ENCODE measurements at places on chromosomes 1 and 21.

- no peak for DNase-seq
Measured at GRCh38 chr1:245688536-245689453, 534.0 kb downstream of the KIF26B start.

DNA sequence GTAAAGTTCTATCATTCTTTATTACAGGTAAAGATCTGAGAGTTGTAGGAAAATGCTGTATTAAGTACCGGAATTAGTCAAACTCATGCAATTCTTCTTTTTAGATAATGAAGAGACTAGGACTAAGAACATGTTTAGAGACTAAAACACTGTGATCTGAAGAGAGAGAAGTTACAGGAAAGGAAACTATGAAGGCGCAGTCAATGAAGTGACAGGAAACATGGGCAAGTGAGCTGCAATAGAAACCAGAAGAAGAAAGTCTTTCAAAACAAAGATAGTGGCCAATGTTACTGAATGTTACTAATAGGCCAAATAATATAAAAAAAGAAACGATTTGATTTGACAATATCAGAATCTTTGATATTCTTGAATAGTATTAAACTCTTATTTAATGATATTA lies 659.4 kb upstream of the RGS18 start:
- no peak for DNase-seq

- DNase-seq = no peak
Measured at GRCh38 chr1:245894843-245895242, 612.2 kb downstream of the SMYD3 start.

DNA sequence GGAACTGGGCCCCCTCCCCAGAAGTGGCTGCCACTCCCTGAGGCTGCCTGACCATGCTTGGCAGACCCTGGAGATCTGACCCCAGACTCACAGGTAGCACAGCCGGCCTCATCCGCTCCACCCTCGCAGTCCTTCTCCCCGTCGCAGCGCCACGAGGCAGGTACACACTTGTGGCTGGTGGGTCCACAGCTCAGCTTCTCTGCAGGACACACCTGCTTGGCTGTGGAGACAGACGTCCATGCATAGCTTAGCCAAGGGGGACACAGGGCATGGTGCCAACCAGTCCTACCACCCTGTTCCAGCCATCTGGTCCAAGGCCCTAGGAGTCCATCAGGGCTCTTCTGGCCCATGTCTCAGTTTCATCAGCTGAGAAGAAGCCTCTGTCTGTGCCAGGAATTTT lies 42.2 kb upstream of the MAGOH start:
- DNase-seq = no peak

GRCh38 chr1:212630158-212630900 lies 21.8 kb downstream of the ATF3 start:
- peak; percentile 58 for DNase-seq

Measured in left lobe of liver (tissue), 2 donors.